IMR-90 (cell line): ENCODE measurements at places on chromosomes 16 and 17. TPM values are rescaled to one million over a fixed set of nuclear protein-coding genes. Genes with fewer than 3 reads are reported as not detected.

DNA sequence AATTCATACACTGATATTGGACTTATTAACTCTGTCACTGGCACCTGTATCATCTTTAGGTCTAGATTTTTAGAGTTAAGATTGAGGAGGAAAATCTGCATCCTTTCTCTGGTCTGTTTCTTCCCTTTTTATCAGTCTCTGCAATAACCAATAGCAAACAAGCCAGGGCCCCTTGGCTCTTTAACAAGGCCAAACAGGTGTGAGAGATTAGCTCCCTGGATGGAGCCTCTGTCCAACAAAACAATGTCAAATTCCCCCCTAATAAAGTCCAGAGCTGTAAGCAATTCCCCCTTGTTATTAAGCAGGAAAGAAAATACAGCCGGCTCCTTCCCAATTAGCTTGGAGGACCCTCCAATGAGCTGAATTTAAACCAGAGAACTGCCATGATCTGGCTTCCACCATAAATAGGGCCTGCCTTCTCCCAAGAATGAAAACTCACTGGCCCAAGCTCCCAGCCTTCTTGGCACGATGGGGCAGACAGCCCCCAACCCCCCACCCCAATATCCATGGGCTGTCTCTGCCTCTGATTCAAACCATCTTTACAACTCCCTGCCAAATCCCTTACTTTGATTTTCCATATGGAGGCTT lies 56.1 kb upstream of the SOX9 start:
- no peak for DNase-seq

MYO15A gene
- polyA plus RNA-seq, result 0.49 and 1.1 TPM in 2 replicates

DNA sequence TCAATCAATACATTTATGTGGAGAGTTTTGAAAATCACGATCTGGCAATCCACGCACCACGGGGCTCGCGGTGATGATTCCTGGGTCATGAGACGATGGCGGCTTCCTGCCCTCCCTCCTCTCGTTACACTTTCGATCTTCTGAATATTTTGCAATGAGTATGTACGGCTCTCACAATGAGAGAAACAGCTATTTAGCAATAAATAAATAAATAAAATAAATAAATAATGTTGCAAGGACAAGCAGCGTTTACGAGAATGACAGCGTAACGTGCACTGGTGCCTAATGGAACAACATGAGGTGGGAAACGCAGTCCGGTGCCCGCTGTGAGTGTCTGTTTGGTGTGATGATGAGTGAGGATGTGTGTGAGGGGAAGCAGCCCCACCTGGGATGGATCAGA lies 46.7 kb upstream of the JPH3 start:
- no peak for DNase-seq

- peak; percentile 37 for DNase-seq
Measured at GRCh38 chr17:41483991-41484826, 3.3 kb upstream of the KRT35 start.

- no peak for DNase-seq
Measured at GRCh38 chr16:55291847-55292246, 32.2 kb upstream of the IRX6 start.

DNA sequence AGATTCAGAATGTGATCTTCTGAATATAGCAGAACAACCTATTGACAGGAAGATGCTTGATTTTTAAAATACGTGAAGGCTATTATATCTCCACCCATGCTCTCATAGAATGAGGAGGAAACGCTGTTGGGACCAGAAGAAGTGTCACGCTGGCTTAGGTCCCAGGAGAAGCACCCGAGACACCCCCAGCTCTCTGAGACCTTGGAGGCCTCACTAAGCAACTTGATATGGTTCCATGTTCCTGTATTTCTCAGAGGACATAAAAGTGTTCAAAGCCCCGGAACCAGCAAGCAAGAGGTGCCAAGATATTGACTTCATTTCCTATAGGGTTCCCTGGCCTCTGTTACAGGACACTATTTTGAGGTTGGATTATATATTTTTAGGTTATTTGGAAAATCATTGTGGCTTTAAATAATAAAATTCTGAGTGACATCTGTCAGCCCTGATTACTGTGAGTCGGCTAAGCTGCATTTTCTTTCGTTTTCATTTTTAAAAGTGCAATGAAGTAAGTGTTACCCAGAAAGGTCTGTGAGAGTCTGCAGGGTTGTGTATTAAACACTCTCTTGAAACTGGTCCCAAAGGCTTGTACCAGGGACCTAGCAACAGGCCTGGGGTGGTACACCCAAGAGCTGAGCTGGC lies 400.0 kb downstream of the SOX9 start:
- DNase-seq, result no peak

- DNase-seq, result no peak
Measured at GRCh38 chr16:85497622-85498314, 115.4 kb upstream of the GSE1 start.

SLC46A1 gene
- 3.9 and 4.0 TPM in 2 replicates for polyA plus RNA-seq

- no peak for DNase-seq
Measured at GRCh38 chr17:35560703-35561102, at the start of gene SLFN14. Gene SLFN14, minus strand, starts transcription at chr17:35560819. Its CDS starts 2,757 bp downstream, at chr17:35558062.

DNA sequence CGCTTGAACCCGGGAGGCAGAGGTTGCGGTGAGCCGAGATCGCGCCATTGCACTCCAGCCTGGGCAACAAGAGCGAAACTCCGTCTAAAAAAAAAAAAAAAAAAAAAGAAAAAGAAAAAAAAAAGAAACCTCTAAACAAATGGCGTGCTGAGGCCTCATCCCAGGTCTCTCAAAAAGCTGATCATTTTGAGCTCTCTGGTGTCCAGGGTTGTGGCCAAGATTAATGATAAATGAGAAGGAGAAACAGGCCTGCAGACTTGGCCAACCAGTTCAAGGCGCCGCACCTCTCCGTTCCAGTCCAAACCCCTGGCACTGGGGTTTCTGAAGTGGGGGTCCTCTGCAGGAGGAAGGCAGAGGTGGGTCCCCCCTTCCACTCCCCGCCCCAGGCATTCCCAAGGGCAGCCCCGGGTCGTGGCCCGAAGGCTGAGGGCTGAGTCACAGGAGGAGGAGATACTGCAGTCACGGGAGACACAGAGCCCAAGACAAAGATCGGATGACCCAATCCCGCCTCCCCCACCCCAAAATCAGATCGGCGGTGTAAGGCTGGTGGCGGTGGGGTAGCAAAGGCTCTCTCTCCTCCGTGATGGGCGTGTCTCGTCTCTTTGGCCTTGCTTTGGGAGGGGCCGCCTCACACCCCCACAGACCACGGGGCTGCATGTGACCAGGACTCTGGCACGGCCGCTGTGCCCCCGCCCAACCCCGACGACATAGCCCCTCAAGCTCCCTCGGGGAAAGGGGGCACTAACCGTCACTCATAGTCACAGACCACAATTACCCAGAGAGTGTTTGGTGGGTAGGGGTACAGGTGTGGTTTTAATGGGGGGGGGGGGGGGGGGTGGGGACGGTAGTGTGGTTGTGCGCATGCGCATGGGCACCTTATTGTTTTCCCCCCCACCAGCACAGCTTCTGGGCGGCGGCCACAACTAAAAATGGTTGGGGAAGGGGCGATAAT lies 1.1 kb downstream of the VAT1 start:
- DNase-seq, result peak; percentile 50

MPO gene
- polyA plus RNA-seq, result not detected in 2 replicates

DNA sequence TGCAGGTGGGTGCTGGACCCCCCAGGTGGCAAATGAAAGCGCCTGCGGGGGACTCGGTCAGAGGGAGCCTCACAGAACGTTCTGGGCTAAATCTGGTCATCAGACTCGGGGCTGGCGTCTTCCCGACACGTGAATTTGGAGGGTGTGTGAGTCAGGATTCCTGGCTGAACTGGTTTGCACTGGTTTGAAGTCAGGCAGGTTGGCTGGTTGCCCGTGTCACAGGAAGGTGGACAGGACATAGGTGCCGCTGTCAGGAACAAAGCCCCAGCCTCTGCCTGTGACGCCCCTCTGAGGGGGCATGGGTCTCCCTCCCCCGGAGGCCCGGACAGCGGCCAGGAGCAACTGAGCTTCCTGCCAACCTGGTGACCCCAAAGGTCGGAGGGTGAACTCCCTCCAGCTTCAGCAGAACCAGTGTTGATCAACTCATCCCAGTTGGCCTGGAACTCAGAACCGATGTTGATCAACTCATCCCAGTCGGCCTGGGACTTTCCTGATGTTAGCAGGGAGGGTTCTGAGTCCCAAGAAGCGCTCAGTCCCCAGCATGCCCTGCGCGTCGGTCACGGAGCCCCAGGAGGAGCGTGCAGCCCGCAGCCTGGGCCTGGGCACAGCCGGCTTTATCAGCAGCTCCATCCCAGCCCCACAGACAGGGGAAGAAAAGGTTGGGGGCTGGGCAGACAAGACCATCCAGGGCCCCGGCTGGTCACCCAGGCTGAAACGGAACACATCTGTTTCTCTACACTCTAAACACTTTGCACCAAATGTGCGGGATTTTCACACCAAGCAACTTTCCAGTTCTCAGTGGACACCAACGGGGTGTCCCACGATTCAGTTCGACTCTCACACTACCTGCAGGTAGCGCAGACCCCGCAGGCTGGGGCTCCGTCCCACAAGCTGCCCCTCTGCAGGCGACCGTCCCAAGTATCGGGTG lies 14.4 kb upstream of the METRNL start:
- no peak for DNase-seq

DNA sequence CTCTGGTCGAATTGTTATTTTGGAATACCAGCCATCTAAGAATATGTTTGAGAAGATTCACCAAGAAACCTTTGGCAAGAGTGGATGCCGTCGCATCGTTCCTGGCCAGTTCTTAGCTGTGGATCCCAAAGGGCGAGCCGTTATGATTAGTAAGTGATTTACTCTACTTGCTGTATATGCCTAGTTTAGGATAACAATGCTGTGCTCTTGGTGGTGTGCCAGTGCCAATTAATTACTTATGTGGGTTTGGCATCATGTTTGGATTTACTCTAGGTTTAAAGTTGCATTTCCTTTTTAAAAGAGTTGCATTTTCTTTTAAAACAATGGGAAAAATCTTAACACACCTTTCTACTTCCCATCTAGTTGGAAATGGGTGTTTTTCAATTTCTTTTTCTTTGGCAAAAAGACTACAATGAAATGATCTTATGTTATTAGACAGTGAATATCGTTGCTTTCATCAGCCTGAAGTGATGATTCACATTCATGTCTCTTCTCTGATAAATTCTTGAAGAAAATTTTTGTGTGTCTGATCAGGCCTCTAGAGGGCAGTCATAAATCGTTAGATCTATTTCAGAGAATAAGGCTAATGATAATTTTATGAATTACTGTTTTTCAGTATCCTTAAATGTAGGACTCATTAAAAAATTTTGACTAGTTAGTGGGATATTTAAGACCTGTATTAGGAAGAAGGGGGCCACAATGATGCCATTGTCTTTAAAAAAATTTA lies 5.6 kb downstream of the SF3B3 start:
- peak; percentile 79 for DNase-seq

GRCh38 chr16:64206862-64207261 lies 915.0 kb downstream of the CDH11 start:
- peak; percentile 12 for DNase-seq

DNA sequence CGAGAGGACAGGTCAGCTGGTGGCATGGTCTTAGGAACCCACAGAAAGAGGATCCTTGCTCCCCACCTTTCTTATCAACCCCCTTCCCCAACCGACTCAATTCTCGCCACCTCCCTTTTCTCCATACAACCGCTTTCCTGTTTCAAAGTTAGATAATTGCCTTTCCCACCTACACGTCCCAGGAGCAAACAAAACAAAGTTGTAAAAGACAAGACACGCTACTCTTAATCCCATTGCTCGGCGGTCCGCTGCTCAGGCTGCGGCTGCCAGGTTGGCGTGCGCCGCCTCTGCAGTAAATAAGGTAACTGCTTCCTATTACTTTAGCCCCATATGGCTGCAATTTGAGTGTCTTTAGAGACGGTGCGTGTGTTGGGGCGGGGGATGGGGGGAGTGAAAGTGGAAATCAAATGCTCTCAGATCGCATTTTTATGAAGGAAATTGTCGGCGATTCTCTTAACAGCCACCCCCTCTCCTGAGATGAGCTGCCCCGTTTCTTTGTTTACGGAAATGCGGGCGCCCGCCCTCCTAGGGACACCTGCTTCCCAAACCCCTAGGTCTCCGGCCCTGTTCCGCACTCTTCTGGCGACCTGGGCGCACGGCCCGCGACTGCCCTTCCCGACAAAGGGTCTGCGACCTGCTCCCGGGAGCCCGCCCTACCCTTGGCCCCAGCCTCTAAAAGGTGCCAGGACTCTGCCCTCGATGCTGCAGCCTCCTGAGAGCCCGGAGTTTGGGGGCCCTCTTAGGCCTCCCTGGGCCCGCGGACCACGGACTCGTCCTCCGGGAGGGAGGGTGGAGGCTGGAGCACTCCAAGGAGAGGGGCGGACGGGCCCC lies 3.7 kb upstream of the CBX8 start:
- peak; percentile 39 for DNase-seq

CDRT15L2 gene
- not detected in 2 replicates for polyA plus RNA-seq

DNA sequence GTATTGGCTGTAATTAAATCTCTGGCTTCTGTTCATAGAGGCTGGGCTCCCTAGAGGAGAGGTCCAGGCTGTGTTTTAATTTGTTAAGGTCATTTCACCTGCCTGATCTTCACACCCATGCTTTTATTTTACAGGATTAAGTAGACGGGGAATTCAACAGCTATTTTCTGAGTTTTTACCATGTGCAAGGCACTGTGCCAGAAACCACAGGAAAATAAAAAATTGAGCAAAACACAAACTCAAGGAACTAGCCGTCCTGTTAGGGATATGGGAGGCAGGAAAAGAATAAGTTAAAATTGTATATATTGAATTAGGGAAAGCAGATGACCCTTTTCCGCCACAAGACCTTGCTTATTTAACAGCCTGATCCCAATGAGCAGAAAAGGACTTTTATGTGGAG lies 29.1 kb downstream of the HS3ST3A1 start:
- no peak for DNase-seq

DNA sequence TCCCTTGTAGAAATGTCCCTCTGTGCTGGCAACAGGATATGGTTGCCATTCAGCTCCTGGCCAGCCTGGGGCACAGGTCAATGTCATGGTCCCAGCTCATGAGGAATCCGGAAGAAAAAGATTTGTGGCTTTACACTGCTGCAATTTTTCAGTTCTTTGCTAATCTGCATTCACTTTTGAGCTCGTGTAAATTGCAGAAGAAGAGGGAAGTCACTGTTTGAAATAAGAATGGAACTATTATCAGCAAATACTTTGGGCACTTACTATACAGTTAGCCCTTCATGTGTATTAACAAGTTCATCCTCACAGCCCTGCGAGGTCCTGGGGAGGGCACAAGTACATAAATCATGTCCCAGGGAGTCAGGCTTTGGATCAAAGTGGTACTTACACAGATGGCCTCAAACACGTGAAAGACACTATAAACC lies 14.2 kb downstream of the SLC47A2 start:
- DNase-seq, result no peak

DNA sequence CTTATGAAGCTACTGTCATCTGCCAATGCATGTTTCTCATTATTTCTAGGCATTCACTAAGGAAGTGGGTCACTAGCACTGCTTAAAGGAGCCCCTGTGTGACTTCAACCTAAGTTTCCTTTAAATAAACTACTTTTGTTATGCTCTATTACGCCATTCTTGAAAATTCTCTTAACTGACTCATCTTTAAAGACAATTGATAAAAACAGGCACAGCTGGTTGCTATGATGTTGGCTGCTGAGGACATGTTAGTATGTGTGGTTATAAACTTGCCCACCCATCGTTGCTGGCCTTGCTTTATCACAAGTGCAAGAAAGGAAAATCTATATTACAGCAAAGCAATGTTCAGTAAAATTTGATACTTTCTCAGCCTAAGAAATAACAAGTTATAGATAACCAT lies 75.8 kb upstream of the CNTNAP4 start:
- no peak for DNase-seq
